Aorta (tissue), 5 donors: ENCODE measurements at places on chromosomes 4 and X. TPM values are rescaled to one million over a fixed set of nuclear protein-coding genes. Genes with fewer than 3 reads are reported as not detected.

GRCh38 chr4:149238097-149238496, 577.5 kb downstream of the IQCM start:
- no peak for DNase-seq

The ALAS2 gene
- 10.4 TPM for total RNA-seq

The FOXR2 gene
- total RNA-seq, result not detected

The ASMT gene
- 1.3 TPM for total RNA-seq

DNA sequence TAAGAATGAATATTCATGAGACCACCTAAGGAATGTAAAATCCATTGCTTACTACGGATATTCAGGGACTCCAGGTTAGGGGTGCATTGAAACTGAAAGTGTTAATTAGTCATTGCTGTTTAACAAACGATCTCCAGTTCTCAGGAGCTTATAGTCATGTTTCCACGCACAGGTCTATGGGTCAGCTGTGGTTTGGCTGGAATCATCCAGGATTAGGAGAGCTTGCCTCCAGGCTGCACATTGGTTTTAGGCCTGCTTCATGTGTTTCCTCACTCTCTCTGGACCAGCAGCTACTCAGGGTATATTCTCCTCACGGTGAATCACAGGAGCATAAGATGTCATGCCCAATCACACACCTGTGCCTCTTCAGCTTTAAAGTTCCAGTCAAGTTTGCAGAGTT, 98.9 kb downstream of the ATXN3L start:
- DNase-seq, result no peak

The GLRA2 gene
- not detected for total RNA-seq

The TSPAN6 gene
- total RNA-seq, result 12.2 TPM

GRCh38 chr4:94412658-94413038, 39.1 kb upstream of the PDLIM5 start:
- DNase-seq, result no peak

The TMEM154 gene
- total RNA-seq, result 5.4 TPM
